ENCODE measurements at places on chromosomes 3 and 15. TPM values are rescaled to one million over a fixed set of nuclear protein-coding genes. Genes with fewer than 3 reads are reported as not detected.

- H3K27me3 ChIP-seq = no peaks in the 10 kb centered on the region
- H3K27ac ChIP-seq = no peak overlapping the region
- H3K4me3 ChIP-seq = no peak overlapping the region
- DNase-seq = no peak
- H3K4me1 ChIP-seq = peaks cover 2% of the 10 kb centered on the region
- peaks cover 14% of the 10 kb centered on the region for H3K36me3 ChIP-seq
Measured at GRCh38 chr3:47722859-47723258, 58.8 kb downstream of the SMARCC1 start.

- no peak for DNase-seq
- H3K4me1 ChIP-seq = no peaks in the 10 kb centered on the region
- no peaks in the 10 kb centered on the region for H3K36me3 ChIP-seq
- H3K27ac ChIP-seq = no peak overlapping the region
Measured at GRCh38 chr3:162052636-162053035, 556.0 kb downstream of the OTOL1 start.

- no peaks in the 10 kb centered on the region for H3K36me3 ChIP-seq
- DNase-seq = no peak
- no peak overlapping the region for H3K27ac ChIP-seq
- H3K4me1 ChIP-seq = no peaks in the 10 kb centered on the region
Measured at GRCh38 chr3:43810797-43811196, 120.1 kb downstream of the ABHD5 start.

GRCh38 chr15:94972314-94972713, 741.0 kb downstream of the MCTP2 start:
- no peaks in the 10 kb centered on the region for H3K4me1 ChIP-seq
- no peaks in the 10 kb centered on the region for H3K36me3 ChIP-seq
- DNase-seq = no peak
- no peaks in the 10 kb centered on the region for H3K27me3 ChIP-seq
- no peak overlapping the region for H3K27ac ChIP-seq
- no peak overlapping the region for H3K4me3 ChIP-seq

DNA sequence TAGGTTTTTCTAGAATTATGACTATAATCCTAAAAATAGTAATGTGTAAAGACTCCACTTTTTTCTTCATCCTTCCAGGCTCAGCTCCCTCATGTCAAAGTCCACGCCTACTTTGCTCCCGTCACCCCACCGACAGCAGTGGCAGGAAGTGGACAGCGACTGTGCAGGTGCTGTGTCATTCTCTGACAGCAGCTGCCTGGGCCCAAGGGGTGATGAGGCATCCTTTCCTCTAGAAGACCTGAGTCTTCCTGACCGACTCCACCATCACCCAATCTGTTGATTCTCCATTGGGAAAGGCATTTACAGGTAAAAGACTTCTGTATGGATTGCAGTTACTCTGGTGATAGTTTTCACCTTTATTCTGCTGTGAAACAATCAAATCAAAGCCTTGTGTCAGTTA, 54.8 kb downstream of the UBP1 start:
- no peak overlapping the region for H3K4me3 ChIP-seq
- H3K27me3 ChIP-seq = no peaks in the 10 kb centered on the region
- peak overlapping the region; percentile 59 for H3K27ac ChIP-seq

- peak; percentile 97 for DNase-seq
- peak within 1 kb of the TSS; percentile 97 for H3K4me3 ChIP-seq
- peaks cover 40% of the 10 kb centered on the region for H3K4me1 ChIP-seq
- no peaks in the 10 kb centered on the region for H3K27me3 ChIP-seq
- H3K36me3 ChIP-seq = peaks cover 5% of the 10 kb centered on the region
- peak within 1 kb of the TSS; percentile 99 for H3K27ac ChIP-seq
Measured at GRCh38 chr3:25664812-25665314, at the start of gene TOP2B. Gene TOP2B, minus strand, starts transcription at chr3:25664907. Its CDS starts 610 bp downstream, at chr3:25664297.

DNA sequence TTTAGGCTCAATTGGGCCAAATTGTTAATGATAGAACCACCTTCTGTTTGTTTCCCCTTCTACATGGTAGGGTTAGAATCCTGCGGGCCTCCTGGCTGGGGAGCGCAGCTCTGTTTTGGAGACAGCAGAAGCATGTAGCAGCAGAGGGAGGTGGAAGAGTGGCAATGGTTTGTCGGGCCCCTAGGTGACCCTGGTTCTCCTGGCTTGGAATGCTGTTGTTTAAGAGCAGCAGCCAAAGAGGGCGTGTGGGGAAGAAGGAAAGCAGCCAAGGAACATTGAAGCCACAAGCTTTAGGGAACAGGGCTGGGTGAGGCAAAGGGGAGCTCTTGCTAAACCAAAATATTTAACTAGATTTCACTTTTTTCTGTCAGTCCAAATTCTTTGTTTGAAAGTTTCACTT, 213.7 kb upstream of the NR2E3 start:
- no peaks in the 10 kb centered on the region for H3K4me1 ChIP-seq
- H3K4me3 ChIP-seq = no peak overlapping the region
- H3K27ac ChIP-seq = no peak overlapping the region
- H3K27me3 ChIP-seq = peaks cover 1% of the 10 kb centered on the region

DNA sequence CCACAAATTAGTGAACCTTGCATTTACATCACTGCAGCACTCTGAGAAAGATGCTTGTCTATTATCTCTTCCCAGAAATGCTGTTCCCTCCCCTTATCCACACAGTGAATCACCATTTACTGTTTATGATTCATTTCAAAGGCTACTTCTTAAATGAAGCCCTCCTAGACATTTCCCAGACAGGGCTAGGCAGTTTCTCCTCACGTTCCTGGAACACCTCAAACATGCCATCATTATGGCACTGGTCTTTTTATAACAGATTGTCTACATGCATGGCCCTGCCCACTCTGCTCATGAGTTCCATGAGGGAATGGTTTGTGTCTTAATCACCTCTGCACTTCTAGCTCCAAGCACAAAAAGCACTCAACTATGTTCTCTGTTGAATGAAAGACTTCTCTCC, 32.2 kb upstream of the TM2D3 start:
- H3K36me3 ChIP-seq = peaks cover 21% of the 10 kb centered on the region
- H3K27me3 ChIP-seq = no peaks in the 10 kb centered on the region
- DNase-seq = no peak
- no peak overlapping the region for H3K4me3 ChIP-seq
- peaks cover 14% of the 10 kb centered on the region for H3K4me1 ChIP-seq
- peak overlapping the region; percentile 31 for H3K27ac ChIP-seq

DNA sequence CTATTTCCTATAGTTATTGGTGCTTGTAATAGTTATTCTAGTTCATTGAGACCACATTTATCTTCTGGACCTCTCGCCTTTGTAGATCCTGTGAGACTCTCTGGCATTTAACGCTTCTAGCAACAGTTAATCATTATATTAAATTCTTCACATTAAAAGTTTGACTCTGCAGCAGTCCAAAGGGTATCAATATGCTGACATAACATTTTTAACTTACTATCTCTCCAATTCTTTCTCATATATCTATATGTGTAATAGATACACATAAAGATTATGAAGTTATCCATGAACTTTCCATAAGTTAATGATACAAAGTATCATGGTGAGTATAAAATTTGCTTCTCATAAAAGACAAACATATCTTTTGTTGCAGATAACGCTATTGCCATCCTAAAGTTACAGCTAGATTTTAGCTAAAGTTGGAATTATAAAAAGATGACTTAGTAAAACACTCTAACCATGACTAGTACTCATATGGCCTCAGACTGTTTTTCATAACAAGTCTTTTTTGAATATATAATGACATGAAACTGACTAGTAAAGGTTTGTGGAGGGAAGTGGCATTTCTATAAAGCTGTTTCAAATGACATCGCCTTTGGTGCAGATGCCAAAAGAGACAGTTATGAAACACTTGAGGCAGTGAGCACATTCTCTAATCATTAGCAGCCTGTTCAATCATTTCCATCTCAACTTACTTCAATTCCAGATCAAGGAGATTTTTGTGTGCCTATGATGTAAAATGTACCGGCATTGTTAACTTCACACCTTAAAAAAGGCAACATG, 379.3 kb upstream of the CBLB start:
- peaks cover 17% of the 10 kb centered on the region for H3K36me3 ChIP-seq
- no peak overlapping the region for H3K27ac ChIP-seq
- DNase-seq = no peak
- H3K27me3 ChIP-seq = no peaks in the 10 kb centered on the region
- H3K4me3 ChIP-seq = no peak overlapping the region
- peaks cover 11% of the 10 kb centered on the region for H3K4me1 ChIP-seq

GRCh38 chr3:170356596-170357175, 829 bp upstream of the SKIL start:
- H3K4me3 ChIP-seq = peak overlapping the region; percentile 68
- peaks cover 16% of the 10 kb centered on the region for H3K36me3 ChIP-seq
- peaks cover 39% of the 10 kb centered on the region for H3K4me1 ChIP-seq
- no peaks in the 10 kb centered on the region for H3K27me3 ChIP-seq

- peaks cover 4% of the 10 kb centered on the region for H3K4me1 ChIP-seq
- H3K4me3 ChIP-seq = no peak overlapping the region
- peaks cover 9% of the 10 kb centered on the region for H3K36me3 ChIP-seq
- peaks cover 3% of the 10 kb centered on the region for H3K27me3 ChIP-seq
Measured at GRCh38 chr3:194536871-194537637, 50.3 kb upstream of the ATP13A3 start.

GRCh38 chr3:150217691-150218090, 190.4 kb upstream of the TSC22D2 start:
- H3K4me3 ChIP-seq = no peak overlapping the region
- no peaks in the 10 kb centered on the region for H3K36me3 ChIP-seq
- H3K4me1 ChIP-seq = peaks cover 2% of the 10 kb centered on the region
- H3K27me3 ChIP-seq = peaks cover 33% of the 10 kb centered on the region
- no peak overlapping the region for H3K27ac ChIP-seq
- DNase-seq = no peak

DNA sequence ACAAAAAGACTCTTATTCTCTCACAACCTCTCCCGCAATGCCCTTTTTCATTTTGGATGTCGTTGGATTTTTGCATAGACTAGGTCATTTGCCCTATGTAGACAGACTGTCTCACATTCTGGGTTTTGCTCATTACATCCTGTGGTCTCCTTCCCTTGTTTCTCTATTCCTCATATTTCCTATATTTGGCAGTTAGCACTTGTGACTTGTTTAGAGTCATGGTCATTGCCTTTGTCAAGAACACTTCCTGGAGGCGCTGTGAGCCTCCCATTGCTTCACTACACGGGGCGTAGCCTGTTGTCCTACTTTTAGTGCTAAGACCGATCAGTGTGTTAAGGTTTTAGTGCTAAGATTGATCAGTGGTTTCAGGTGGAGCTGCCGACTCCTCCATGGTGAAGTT, 16.1 kb upstream of the TATDN2 start:
- H3K36me3 ChIP-seq = peaks cover 13% of the 10 kb centered on the region
- H3K27me3 ChIP-seq = no peaks in the 10 kb centered on the region
- H3K4me3 ChIP-seq = no peak overlapping the region
- H3K27ac ChIP-seq = no peak overlapping the region

GRCh38 chr3:132660811-132661070, 612 bp downstream of the UBA5 start:
- H3K4me1 ChIP-seq = peaks cover 48% of the 10 kb centered on the region
- no peak for DNase-seq
- H3K36me3 ChIP-seq = peaks cover 9% of the 10 kb centered on the region
- no peaks in the 10 kb centered on the region for H3K27me3 ChIP-seq
- H3K27ac ChIP-seq = peak overlapping the region; percentile 88

- H3K27me3 ChIP-seq = no peaks in the 10 kb centered on the region
- H3K36me3 ChIP-seq = no peaks in the 10 kb centered on the region
- DNase-seq = no peak
- H3K4me1 ChIP-seq = no peaks in the 10 kb centered on the region
- no peak overlapping the region for H3K4me3 ChIP-seq
Measured at GRCh38 chr3:144431134-144431533, 459.5 kb downstream of the DIPK2A start.

DNA sequence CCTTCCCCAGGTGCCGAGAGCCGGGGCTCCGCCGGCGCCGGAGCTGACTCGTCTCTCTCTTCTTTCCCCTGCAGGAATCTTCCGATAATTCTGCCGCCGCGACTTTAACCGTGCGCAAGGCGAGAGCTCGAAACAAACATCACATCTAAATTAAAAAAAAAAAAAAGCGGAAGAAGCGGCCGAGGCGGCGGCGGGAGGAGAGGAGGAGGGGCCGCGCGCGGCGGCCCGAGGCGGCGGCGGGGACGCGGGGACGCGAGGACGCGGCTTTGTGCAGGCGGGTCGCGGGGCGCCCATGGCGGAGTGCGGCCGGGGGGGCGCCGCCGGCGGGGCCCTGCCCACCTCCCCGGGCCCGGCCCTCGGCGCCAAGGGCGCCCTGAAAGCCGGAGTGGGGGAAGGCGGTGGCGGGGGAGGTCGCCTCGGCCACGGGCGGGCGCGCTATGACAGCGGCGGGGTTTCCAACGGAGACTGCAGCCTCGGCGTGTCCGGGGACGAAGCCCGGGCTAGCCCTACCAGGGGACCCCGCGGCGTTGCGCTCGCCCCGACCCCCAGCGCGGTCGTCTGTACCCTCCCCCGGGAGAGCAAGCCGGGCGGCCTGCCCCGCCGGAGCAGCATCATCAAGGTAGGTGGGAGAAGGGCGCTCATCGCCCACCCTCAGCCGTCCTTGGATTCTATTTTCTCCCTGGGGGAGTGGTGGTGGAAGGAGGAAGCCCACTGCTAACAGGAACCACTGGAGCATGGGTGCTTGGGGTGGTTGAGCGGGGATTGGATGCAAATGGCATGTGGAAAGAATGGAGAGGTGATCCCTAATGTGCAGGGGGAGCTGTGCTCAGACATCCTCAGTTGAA, at the start of gene PLCL2:
PLCL2 (plus strand) TSS at position 208 of the 845 bp plus-strand sequence; CDS start at position 293, 85 bp downstream.
- H3K27me3 ChIP-seq = no peaks in the 10 kb centered on the region
- peak; percentile 73 for DNase-seq
- H3K36me3 ChIP-seq = peaks cover 8% of the 10 kb centered on the region
- H3K27ac ChIP-seq = peak within 1 kb of the TSS; percentile 98
- peaks cover 31% of the 10 kb centered on the region for H3K4me1 ChIP-seq
- peak within 1 kb of the TSS; percentile 93 for H3K4me3 ChIP-seq

- H3K27me3 ChIP-seq = no peaks in the 10 kb centered on the region
- no peak overlapping the region for H3K4me3 ChIP-seq
Measured at GRCh38 chr3:142615171-142615570, 19.0 kb downstream of the PLS1 start.

GRCh38 chr15:70491201-70491621, 272.1 kb downstream of the UACA start:
- peaks cover 2% of the 10 kb centered on the region for H3K36me3 ChIP-seq
- peak overlapping the region; percentile 97 for H3K27ac ChIP-seq
- H3K4me3 ChIP-seq = no peak overlapping the region

DNA sequence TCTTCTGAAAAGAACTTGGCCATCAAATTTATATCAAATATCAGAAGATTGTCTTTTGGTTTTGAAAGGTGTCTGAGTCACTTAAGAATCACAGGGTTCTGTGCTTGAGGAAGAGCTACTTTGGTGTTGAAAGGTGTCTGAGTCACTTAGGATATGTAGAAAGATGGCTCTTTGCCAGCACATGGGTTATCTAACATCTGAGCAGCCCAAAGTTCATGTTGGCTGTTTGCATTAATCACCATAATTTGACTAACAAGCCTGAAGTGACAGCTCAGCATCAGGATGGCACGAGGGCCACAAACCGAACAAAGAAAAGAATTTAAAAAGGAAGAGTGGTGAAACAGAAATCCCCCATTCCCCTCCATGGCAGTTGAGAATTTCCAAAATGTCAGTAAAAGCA, 190.5 kb upstream of the CMC1 start:
- peak overlapping the region; percentile 13 for H3K27ac ChIP-seq
- DNase-seq = peak; percentile 52
- no peak overlapping the region for H3K4me3 ChIP-seq

GPR87 gene
- total RNA-seq = 1.1 TPM

DLL4 gene
- total RNA-seq = not detected

CSPG5 gene
- 0.41 TPM for total RNA-seq

PLAAT1 gene
- 0.39 TPM for total RNA-seq

ACSBG1 gene
- total RNA-seq = not detected

C3orf70 gene
- total RNA-seq = not detected

FILIP1L gene
- total RNA-seq = 0.10 TPM

EXD1 gene
- total RNA-seq = not detected

EPHB3 gene
- total RNA-seq = 0.07 TPM

THPO gene
- not detected for total RNA-seq

PAK6 gene
- total RNA-seq = 0.69 TPM

OSTN gene
- not detected for total RNA-seq

C3orf62 gene
- total RNA-seq = 2.8 TPM

PIF1 gene
- total RNA-seq = 23.6 TPM

All from activated CD4-positive, alpha-beta memory T cell treated with anti-CD3 and anti-CD28 coated beads for 36 hours (primary cell).